ENCODE measurements at places on chromosomes 6 and 20.
A peak's percentile ranks its signal among the peaks of the same experiment; 100 is the strongest.

- DNase-seq = no peak
These were observed 16.5 kb upstream of the UBE2J1 start for GRCh38 chr6:89368999-89369398.

DNA sequence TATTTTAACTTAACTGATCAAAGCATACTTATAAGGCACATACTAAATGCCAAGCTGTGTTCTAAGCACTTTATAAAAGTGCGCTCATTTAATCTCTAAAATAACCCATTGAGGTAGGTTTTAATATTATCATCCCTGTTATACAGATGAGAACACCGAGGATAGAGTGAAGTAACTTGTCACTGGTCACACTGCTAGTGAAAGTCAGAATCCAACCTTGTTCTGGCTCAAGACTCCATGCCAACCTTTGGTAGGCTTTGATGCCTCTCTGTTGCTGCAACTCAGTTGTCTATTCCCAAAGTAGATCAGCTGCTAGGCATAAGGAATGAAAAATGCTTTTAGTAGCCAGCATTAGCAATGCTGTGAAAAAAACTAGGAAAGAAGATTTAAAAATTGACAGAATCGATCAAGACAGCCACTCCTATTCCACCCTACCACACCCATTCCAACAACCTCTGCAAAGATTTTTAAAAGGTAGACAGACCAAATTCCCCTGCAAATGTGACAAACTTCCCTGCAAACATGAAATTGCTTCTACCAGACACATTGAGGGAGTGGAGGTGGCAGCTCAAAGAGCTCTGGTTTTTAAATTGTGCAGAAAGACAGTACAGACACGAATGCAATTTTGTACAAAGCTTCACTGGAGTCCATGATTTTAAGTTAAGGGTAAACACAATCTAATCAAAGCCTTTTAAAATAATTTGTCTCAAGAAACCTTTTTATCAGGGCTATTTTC is 39.8 kb upstream of the CAP2 start:
- DNase-seq = no peak

DNA sequence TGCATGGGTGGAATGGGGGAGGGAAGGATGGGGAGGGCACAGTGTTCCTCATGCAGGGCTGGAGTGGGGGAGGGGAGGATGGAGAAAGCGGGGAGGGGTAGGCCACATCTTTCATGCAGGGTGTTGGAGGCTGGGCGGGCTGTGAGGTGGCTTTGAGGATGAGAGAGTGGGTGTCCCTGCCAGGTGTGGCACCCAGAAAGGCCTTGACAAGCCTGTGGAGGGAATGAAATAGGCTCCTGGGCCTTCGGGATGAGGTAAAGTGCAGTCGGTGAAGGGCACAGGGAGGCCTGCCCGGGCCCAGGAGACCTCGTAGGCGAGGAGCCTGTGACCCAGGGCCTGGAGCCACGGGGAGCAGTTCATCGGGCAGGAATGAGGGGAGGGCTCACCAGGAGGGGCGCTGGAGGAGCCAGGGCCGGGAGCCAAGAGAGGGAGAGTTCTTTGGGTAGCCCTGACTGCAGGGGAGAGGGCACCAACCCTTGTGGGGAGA is 7.6 kb downstream of the CEBPB start:
- no peak for DNase-seq

DNA sequence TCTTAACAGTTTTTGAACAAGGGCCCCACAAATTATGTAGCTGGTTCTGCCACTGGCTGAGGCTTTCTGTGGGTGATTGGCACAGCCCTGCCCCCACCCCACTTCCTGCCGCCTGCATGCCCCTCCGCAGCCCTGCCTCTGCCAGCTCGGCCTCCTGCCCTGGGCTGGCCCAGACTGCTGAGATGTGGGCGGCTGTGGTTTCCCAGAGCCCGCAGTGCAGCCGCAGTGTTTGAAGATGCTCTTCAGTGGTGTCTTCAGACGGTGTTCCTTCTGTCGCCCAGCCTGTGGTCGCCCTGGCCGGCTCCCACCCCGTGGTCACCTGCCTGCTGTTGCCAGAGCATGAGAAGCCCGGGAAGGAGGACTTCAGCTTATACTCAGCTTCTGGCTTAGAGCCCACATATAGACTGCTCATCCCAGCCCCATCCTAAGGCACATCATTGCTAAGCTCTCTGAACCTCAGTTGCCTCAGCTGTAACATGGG is 154.3 kb downstream of the VEGFA start:
- DNase-seq = peak; percentile 39

DNA sequence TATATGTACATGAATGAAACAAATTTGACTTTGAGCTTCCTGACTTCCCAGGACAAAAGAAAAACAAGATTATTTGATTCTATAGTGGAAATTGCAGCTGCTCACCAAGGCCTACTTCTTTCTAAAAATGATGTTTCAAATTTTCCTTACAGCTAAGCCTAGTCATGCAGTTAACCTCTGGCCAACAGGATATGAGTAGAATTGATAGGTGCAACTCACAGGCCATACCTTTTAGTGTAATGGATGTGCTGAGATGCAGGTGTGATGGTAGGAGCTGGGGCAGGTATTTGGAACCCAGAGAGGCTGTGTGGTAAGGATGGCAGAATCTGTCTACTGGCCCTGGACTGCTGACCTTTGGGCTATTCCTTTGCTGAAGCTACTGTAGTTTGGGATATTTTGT is 230.9 kb upstream of the PREP start:
- no peak for DNase-seq

DNA sequence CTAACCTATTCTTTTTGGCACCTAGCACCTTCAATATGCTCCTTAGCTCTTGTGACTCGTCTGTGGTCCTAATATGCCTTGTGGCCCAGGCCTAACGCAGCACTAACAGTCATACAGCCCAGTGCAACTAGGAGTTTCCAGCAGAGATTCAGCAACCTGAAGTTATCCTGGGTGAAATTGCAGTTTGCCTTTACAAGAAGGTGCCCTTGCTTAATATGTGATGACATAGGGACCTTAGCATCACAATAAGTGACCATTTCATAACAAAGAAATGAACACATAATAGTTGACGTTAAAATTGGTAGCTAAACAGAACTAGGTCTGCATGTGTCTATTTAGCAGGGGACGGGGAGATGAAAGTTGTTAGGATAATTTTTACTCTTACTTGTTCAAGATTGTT is 10.1 kb downstream of the FIG4 start:
- no peak for DNase-seq

DNA sequence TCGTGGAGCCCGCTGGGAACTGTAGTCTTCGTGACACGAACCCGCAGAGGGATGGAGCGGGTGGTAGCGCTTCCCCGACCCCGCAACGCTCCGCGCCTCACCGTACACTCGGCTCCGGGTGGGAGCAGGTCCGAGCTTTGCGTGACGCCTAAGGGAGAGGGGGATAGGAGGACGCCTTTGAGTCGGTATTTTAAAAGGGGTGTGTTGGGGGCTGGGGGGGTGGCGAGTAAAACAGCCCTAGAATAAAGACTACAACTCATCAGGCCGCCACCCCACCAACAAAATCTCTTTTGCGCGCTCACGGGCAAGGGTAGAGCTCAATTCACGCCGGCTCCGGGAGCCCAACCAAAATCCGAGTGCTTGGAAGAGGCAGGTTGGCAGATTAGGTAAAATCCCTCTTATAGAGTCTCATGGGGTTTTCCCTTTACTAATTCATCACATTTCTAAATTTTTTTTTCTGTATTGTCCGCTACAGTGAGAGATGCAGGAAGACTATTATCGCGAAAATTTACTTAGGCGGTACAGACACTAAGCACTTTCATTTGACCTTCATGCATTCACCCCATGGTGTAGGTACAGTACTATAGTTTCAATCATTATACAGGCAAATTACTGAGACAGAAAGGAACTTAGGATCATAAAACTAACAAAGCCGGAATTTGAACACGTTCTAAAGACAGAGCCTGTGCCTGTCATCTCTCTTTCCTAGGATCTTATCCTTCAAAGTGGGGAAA is 706 bp upstream of the SNX14 start:
- peak; percentile 52 for DNase-seq

- no peak for DNase-seq
These were observed 348.1 kb upstream of the CITED2 start for GRCh38 chr6:139722530-139722929.

GRCh38 chr6:34305982-34306708 is 57.3 kb upstream of the SMIM29 start:
- no peak for DNase-seq

DNA sequence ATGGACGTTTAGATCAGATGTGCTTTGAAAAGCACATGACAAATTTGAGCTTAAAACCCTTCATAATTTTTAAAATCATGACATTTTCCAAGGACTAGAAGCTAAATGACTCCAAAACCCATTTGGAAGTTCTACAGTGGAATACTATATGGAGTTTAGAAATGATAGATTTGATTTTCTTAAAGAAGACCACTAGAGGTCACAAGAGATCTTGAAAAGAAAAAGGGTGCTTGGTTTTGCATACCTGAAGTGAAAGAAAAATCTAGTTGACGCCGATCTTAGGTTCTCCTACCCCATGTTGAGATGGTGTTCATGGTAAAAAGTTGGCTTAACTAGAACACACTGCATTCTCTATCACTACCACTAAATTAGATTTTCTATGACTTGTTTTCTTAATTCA is 31.5 kb downstream of the CFAP61 start:
- DNase-seq = no peak

DNA sequence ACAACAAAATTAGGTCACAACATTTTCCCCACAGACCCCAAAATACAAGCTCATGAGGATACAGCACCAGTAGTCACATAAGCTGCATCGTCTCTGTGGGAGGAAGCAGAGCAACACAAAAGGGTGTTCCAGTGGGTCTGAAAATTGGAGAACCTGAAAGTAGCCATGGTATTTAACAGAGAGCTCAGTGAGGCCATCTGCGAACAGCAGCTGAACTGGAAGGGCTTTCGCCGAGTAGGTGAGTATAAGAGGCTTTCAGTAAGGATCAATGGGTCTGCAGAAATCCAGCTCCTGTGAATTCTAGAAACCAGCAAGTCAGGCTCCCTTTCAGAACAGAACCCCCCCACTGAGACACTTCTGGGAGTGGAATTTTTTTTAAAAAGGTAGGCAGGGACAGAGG is 120.0 kb upstream of the RREB1 start:
- DNase-seq = no peak

- no peak for DNase-seq
These were observed 37.1 kb upstream of the PROKR2 start for GRCh38 chr20:5353624-5354496.

DNA sequence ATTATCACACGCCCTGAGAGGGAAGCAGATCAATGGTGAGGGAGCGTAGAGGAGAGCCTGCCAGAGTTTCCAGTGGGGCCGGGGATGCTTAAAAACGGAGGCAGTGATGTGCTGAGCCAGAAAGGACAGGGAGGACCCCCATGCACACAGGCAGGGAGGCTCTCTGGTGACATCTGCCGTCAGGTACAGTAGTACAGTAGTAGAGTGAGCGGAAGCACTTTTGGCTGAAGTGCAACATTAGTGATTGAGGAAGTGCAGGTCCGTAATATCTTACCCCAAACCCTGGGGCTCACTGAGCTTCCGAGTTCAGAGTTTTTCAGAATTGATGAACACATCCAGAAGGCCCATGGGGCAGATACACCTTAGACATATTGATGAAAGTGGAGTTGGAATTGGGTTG is 42.1 kb downstream of the GFRA4 start:
- DNase-seq = no peak

- DNase-seq = no peak
These were observed 86.7 kb upstream of the STMND1 start for GRCh38 chr6:17015144-17015543.

GRCh38 chr20:60137657-60138245 is 179.5 kb downstream of the CDH26 start:
- DNase-seq = no peak

DNA sequence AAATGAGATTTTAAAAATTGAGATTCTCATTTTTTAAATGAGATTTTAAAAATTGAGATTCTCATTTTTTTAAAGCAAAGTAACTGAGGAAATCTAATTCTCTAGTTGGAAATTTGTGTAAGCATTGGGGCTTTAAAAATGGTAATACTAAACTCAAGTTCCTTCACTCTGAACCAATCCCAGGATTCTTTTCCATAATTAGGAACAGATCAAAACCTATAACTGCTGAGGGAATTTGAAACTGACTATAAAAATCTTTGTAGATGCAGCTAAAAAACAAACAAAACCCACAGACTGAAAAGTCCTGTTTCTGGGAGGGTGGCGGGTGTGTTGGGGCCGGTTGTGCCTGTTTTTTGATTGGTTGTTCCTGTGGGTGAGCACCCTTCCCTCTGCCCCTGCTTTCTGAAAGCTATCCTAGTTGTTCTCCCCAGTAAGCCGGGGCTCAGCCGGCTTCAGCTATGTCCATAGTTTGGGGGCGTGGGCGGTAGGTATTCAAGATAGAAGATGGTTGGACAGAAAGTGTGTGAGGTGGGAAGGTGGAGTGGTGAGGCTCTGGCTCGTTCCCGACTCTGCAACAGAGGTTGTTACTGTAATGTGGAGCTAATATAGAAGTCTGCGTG is 49.3 kb downstream of the GFRA4 start:
- DNase-seq = no peak

- no peak for DNase-seq
These were observed 465.3 kb downstream of the CBLN4 start for GRCh38 chr20:55540013-55540412.

Measured in stimulated activated naive CD4-positive, alpha-beta T cell treated with Interleukin-2 at 50 U/mL for 16 hours (primary cell).